Stimulated activated CD8-positive, alpha-beta memory T cell treated with anti-CD3 and anti-CD28 coated beads, Interleukin-7, amount 100 ng/mL, for 4 hours (primary cell): ENCODE measurements at places on chromosomes 12 and 14.
A peak's percentile ranks its signal among the peaks of the same experiment; 100 is the strongest.

DNA sequence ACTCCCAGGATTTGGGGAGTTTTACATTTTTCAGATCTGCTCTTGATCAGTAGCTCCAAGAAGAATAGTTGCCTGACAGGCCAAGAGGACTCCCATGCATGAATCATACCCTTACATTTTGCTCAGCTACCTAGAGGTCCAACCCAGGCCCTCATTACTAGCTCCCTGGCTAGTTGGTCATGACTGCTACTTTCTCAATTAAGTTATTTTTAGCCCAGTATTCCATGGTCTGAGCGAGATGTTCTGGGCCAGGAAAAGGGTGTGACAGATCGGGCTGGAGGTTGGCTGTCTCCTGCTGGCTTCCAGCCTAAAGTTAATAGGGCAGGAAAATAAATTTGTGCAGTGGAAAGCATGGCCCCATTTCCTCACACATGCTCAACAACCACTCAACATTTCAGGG lies 379.2 kb downstream of the GRIN2B start:
- DNase-seq = no peak

DNA sequence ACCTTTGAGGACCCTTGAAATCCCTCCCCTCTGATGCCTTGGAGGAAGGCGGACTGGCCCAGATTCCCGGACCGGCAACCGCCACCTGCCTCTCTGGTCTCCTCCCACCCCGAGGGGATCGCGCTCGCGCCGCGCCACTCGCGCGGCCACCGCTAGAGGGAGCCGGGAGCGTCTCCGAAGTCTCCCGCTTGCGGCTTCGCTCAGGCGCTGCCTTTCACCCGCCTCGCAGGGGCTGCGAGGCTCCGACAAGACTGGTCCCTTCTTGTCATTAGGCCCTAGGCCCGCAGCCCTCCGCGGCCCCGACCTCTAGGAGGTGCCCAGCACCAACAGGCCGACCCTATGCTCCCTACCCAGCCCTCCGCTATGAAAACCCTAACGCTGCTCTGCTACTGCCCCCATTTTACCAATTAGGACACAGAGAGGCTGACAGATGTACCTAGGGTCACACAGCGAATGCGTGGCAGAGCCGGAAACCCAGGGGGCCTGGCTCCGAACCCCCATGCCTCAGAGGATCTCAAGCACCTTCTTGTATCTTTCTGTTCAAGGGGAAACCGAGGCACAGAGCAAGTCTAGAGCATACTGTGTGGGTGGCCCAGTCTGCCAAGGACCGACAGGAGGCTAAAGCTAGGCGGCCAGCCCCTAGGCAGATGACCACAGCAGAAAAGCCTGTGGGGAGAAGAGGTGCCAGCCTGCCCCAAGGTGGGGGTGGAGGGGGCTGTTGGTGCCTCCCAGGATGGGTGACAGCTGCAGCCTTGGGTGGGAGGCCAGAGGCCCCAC lies 21.4 kb upstream of the VSX2 start:
- peak; percentile 64 for DNase-seq

DNA sequence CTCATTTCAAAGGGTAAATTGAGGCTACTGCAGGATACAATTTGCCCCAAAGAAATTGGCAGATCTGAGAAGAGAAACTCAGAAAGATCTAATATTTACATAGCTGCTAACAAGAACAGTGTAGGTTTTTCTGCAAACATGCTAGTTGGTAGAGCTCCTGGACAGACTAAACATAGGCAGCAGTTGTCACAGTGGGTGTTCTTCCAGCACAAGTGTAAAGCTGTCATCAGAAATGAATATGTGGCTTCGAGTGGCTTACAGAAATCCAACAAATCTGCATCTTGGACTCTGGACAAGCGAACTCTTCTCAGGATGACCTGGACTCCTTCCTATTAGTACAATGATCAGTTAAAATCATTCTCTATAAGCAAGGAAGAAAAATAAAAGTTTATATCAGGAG lies 5.9 kb downstream of the CBX5 start:
- DNase-seq = no peak

- DNase-seq = no peak
Observed at GRCh38 chr14:52003324-52003723, 14.0 kb downstream of the RTRAF start.

DNA sequence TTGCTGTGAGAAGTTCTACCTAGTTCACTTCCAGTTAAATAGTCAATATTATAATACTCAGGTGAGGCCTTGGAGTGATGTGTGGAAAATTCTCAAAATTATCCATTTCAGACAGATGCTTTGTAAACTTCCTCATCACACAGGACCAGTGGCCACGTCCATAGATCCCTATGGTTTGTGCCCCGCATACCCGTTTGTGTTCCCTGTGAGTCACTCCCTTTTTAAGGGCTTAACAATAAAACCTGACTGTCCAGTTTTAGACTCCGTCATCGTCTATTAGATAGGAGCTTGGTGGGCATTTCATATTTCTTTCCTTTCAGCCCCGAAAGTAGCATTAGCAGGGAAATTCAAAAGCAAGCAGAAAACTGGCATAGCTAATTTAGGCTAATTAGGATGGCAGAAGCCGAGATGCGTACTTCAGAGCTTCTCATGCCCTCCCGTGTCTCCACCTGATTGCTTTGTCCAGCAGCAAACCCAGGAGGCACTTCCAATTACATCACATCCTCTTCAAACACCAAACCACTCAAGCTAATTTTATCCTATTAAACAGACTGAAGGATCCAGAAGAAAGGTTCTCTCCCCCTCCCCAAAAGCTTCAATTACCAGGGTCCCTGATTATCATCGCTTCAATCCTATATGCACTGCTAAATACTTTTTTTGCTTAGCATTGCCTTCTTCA lies 186.6 kb upstream of the OTX2 start:
- DNase-seq = no peak

- no peak for DNase-seq
Observed at GRCh38 chr12:31278832-31279231, 47.1 kb downstream of the SINHCAF start.

DNA sequence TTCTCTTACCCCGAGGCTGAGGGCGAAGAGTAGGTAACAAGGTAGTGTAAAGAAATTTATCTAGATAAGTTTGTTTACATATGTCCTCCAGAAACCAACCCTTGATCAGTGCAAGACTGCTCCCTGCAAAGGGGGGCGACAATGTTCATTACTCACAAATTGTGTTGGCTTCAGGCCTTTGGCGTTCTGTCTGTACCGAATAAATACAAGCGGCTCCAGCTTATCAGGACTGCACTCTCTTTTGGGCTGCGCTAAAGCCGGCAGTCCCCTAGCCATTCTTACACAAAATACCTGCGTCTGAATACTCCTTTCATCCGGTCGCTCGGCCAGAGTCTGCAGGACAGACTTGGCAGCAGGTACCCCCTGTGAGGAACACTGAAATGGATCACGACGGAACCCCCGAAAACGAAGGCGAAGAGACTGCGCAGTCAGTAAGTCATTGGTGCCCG lies 116.4 kb downstream of the PPHLN1 start:
- DNase-seq = no peak

DNA sequence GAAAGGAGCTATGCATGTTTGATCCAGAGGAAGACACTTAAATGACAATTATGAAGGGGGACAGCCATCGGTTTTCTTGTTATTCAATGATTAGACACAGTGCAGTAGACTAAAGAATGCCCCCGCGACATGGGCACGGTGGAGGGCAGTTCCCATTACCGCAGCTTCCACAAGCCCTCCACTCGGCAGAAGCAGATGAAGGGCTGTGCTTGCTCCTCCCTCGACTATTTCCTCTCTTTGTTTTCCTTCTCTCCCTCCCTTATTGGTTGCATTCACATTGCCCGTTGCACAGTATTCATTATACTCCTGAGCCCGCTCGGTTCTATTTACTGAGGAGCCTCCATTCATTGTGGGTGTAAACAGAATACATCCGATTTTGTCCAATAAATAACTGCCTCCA lies 138.8 kb upstream of the RASSF8 start:
- DNase-seq = no peak

GRCh38 chr14:44369401-44370123 lies 137.5 kb downstream of the FSCB start:
- no peak for DNase-seq

GRCh38 chr12:116882742-116883141 lies 1.5 kb upstream of the HRK start:
- no peak for DNase-seq

DNA sequence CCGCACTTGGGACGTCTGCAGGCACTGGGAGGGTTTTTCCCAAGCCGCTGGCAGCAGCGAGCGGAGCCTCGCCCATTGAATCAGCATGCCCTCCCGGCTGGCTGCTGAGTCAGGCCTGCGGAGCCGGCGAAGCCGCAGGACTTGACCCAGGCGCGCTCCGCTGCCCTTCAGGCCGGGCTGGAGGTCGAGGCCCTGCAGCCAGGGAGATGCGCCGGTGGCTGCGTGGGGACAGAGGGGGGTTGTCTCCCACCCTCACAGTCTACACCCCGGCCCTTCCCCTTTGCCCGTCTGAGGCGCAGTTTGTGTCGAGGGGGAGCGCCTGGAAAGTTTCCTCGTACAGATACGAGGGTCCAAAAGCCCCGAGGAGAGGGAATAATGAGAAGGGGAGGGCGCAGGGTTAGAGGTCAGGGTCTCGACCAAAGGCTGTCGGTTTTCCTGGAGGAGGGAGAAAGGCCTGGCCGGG lies 759 bp upstream of the KLC1 start:
- DNase-seq = peak; percentile 21

DNA sequence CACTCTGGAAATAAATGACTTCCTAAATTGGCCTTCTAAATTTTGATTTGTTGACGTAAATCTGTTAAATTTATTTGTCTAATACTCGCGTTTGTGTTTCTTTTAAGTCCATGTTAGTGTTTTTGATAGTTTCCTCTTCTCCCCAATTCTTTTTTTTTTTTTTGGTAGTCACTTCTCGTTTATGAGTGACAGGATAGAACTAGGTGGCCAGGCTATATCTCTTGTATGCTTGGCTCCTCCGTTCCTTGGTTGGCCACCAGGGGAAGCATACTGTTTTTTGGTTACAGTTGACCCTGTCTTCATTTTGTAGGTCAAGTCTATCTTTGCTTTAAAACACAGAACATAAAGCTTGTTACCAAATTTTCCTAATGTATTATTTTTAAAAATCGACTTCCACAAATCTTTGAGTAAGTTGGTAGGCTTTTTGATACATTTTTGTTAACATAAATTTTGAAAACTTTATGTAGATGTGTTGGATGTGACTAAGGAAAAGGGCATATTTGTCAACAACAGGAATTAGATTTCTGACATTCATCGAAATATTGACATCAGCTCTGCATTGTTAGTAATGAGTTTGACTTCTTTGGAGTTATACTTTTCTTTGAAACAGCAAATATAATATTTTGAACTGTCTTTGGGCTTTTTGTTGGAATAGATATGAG lies 2.2 kb downstream of the RCOR1 start:
- peak; percentile 25 for DNase-seq

GRCh38 chr14:55846826-55847446 lies 266.9 kb downstream of the KTN1 start:
- no peak for DNase-seq

- no peak for DNase-seq
Observed at GRCh38 chr12:718756-719102, 33.6 kb upstream of the WNK1 start.
